Activated T-cell treated with anti-CD3 and anti-CD28 coated beads, Interleukin-2, amount 50 U/mL, for 72 hours (primary cell): ENCODE measurements at places on chromosomes 16 and 17. TPM values are rescaled to one million over a fixed set of nuclear protein-coding genes. Genes with fewer than 3 reads are reported as not detected.

DNA sequence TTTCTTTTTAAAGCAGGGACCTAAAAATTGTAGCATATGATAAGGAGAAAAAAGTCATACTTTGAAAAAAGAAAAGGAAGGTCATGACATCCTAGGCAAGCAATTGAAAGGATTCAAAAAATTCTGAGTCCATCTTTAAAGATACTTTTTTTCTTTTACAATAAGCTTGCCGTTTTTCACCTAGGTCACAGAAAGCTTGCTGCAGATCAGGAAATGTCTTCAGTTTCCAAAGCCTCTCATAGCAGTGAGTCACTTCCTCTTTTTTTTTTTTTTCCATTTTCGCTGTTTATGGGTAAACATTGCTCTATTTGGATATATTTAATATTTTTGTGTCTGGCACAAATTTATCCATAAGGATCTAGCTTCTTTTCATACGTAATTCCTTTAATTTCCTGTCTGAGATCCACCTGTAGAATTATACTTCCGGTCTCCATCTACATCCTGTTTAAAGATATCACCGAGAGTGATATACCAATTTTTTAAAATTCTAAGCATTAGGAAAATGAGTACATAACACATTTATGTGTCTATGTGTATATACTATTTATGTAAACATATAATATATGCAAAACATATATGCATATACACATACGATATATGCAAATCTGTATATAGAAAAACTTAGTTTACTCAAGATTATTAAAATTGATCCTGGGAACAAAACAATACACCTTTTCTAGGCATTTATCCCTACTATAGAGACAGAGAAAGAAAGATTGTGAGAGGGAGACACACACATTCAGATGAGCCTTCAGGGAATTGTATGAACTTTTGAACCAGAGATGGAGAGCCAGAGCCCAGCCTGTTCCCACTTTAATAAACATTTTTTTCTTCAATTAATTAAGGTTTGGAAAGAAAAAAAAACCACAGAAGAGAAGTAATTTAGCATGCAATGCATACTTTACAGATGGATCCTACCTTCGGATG, 134.4 kb downstream of the SKAP1 start:
- DNase-seq = no peak

DNA sequence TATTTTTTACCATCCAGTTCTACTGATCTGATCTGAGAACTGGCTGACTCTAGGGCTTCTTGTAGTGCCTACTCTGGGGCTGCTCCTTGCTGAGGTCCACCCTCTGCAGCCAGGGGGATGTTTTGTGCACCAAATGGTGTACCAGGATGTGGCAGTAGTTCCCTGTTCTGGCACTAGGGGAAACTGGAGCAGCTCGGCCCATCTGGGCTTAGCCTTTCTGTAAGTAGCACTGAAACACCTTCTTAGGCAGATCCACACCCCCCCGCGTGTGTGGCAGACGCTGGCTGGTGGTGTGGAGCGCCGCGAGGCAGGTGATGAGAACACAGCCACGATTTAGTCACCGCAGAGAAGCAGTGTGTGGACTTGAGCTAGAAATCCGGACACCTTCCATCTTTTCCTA, 17.0 kb downstream of the DUSP14 start:
- peak; percentile 24 for DNase-seq

DNA sequence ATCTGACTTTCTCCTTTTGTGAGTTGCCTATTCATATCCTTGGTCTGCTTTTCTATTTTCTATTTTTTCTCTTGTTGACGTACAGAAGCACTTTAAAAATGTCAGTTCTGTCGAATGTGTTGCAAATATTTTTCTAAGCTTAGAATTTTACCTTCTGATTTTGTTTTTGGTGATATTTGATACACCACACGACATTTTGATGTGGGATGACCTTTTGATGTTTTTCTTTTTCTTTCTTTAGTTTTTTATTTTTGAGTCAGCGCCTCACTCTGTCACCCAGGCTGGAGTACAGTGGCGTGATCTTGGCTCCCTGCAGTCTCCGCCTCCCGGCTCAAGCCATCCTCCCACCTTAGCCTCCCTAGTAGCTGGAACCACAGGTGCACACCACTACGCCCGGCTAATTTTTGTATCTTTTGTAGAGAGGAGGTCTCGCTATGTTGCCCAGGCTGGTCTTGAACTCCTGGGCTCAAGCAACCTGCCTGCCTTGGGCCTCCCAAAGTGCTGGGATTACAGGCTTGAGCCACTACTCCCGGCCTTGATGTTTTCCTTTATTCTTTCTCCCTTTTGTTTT, 39.6 kb downstream of the WSB1 start:
- DNase-seq = peak; percentile 17

- no peak for DNase-seq
Measured at GRCh38 chr16:30700491-30700890, 1.5 kb downstream of the SRCAP start.

DNA sequence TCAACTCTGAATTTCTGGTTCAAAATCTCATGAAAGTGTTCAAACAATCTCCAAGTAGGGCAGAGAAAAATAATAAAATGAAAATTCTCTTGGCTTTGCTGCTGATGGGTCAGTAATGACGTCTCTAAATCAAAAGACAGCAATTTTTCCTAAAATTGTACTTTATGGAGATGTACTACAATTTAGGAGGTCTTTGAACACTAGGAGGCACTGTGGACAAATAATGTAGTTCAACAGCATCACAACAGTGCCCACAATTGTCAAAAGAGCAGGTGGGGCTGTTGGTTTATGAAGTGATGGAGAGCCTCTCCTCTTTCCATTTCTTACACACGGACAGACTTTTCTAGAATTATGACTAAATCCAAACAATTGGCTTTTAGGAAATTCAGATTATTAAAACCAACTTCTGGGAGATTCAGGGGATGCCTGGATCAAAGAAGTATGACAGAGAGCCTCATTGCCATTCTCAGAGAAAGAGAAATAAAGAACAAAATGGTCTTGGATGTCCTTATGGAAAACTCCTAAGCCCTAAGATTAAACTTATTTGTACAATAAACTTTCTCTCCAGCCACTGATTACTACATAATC, 23.8 kb downstream of the EZH1 start:
- DNase-seq = no peak

- DNase-seq = no peak
Measured at GRCh38 chr17:5745111-5745813, 161.0 kb upstream of the NLRP1 start.

CD300A gene
- 3.9 TPM for total RNA-seq
